ENCODE measurements at places on chromosomes 5 and 9. TPM values are rescaled to one million over a fixed set of nuclear protein-coding genes. Genes with fewer than 3 reads are reported as not detected.

The GPSM1 gene
- total RNA-seq = 3.6 TPM

The ADAMTSL2 gene
- not detected for total RNA-seq

The FAM151B gene
- 1.3 TPM for total RNA-seq

The DMRT3 gene
- total RNA-seq = not detected

The NXNL2 gene
- not detected for total RNA-seq

The TMEM252 gene
- not detected for total RNA-seq
